Breast epithelium (tissue), 4 donors: ENCODE measurements at places on chromosomes 4 and X.

- no peak for DNase-seq
These were observed 18.8 kb downstream of the IL3RA start for GRCh38 chrX:1355131-1356046.

DNA sequence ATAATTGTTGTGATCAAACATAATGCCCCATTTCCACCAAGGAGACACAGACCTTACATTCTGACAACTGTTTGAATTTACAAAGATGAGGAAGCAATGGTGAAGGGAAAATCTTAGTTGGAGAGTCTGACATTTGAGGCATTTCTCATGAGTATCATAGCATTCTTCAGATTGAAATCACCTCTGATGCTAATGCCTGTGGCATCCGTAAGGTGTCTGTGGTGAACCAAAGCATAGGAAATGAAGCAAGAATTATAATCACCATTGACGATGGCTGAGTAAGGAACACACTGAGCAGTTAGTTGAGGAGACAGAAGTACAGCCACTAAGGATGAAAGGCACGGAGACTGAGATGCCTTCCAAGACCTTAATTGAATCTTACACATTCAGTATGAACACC, 575.7 kb downstream of the TRIML1 start:
- DNase-seq: no peak

DNA sequence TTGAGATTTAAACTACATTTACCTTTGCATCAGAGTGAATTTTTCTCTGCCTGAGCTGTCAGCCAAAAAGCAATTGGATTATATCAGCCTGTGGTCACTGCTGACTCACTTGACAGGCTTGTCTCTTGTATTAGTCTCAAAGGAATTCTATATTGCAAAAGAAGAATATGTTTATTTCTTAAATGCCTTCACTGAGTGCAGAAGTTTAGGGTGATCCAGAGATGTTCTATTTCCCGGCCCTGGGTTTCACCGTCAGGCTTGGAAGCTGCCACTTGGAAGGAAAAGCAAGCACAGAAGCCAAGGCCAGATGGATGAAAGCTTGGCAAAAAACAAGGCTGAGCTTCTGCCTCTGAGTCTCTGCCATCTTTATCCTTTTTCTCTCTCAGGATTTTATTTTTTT, 80.9 kb downstream of the FAM114A1 start:
- DNase-seq: no peak

DNA sequence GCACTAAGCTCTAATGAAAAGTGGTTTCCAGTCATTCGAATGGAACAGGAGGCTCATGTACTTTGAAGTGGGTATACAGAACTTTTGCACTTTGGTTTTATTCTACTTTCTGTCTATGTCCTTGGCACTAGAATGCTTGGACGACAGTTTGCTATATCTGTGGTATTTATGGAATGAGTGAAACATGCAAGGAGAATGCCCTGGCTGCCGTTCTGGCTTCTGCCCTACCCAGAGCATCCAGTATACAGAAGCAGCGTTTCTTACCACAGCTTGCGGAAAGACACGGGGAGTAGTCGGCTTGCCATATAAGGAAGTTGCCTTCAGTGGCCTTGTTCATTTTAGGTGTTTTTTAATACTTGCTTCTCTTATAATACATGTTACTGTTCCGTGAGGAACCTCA, 98.0 kb downstream of the TBL1X start:
- DNase-seq: peak; percentile 60

DNA sequence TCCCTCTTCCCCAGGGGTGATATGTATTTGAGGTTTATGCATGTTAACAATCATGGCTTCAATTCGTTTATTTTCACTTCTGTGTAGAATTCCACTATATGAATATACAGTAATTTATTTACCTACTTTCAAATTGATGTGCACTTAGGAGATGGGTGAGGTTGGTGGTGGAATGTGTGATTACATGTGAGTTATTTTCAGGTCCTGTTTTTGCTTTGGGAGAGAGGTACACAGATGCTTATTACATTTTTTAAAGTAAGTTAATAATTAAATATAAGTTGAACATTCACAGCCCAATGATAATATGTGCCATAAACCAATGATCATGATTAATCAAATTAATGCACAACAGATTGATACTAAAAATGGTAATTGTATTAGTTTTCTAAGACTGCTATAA, 79.5 kb downstream of the SPRY1 start:
- DNase-seq: no peak

GRCh38 chrX:31353095-31353494, 281.3 kb upstream of the FTHL17 start:
- DNase-seq: no peak

- DNase-seq: no peak
These were observed 88.6 kb downstream of the NFKB1 start for GRCh38 chr4:102589743-102590142.

- DNase-seq: no peak
These were observed 36.8 kb upstream of the SH3RF1 start for GRCh38 chr4:169307576-169307975.

DNA sequence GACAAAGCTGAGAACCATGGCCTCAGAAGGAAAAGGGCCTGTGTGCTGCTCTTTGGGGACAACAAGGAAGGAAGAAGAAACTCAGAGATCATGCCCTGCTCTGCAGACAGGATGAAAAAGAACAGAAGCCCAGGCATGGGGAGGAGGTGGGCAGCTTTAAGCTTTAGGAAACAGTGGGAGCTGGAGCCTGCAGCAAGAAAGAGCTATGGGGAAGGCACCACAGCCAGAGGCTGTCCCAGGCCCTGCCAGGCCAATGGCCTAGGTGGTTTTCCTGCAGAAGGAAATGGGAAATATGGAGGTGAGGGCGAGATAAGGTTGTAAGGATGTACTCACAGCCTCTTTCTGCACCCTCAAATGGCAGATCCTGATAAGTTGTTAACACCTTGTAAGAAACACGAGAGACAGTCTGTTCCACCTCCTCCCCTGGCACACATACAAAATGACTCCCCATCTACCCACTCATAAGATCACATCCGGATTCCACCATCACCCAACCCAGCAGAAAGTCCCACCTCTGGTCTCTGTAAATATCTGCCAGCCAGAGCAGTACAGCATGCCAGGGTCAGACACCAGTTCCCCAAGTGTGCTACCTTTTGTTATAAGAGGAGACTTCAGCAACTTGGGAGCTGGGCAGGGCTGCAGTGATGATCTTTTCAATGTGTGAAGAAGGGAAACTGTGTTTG, 105.2 kb downstream of the RTL5 start:
- peak; percentile 12 for DNase-seq
